ENCODE measurements at places on chromosomes 3 and 15.

DNA sequence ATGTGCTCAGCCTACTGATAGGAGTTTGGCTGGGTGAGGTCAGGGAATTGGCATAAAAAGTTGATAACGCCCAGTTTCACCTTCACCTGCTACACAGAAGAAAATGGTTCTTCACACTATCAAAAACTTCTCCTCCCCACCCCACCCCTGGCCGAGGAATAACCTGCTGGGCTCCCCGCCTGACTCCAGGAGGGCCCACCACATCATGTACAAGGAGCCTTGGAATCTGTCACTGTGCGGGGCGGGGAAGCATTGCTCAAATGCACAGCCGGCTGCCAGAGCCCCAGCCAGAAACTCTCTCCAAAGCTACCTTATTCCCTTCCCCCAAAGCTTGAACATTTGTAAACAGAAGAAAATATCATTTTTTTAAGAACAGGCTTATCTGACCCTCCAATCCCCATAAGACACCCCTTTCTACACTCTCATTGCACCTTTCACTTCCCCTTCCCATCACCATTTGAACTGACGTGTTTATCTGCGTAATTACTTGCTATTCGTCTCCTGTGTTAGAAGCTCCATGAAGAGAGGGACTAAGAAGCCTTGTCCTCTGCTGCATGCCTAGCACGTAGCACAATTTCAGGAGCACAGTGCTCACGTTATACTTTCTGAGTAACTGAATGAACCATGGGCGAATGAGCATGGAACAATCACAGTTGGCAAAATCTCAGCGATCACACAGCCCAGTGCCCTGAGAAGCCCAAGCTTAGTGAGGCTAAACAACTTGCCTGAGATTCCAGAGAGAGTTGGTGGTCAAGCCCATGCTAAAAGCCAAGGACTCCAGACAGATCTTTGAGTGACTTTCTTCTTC lies 82.9 kb downstream of the HES1 start:
- no peak for DNase-seq

DNA sequence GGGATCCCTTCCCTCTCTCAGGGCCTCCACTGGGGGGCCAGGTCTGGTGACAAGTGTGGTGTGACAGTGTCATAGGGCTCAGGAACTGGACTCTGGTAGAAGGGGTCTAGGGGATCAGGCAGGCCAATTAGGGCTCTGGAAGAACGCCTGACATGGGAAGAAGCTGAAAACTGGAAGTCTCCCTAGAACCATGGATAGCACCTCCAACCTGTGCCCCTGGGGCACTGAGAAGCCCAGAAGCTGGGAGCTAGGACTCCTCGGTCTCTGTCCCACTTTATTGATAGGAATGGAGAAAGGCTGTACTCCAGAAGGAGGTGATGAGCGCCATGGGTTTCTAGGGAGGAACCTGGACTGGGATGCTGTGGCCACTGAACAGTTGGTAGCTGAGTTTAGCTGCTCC lies 30.7 kb downstream of the INSYN1 start:
- no peak for DNase-seq

DNA sequence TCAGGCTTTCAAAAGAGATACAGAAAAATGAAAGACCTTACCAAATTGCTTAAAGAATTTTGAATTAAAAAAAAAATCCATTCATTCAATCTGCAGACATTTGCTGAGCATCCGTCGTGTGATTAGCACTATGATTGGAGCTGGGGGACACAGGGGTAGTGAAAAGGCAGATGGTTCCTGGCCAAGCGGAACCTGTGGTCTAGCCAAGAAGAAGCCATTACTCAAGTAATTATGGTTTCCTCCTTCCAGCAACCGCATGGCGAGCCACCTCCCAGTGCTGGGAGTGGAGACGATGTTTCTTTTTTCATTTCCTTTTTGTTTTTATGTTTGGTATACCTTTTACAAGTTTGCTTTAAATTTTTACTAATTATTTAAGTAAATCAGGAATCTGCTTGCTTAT lies 140.2 kb downstream of the CACNA2D3 start:
- no peak for DNase-seq

DNA sequence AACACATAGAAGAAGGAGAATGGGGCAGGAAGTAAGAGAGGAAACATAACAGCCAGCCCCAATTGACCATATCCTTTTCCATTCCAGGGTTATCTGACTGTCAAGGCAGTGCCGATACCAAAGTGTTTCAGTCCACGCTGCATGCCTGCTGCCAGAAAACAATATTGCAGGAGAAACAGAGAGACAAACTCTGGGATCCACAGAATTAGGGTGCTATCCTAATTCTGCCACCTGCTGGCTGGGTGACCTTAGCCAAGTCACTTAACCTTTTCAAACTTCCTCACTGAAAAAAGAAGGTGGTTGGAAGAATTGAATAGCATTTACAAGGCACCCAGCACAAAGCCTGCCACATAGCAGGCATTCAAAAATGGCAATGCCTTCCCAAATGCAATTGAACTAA lies 32.0 kb downstream of the GLB1 start:
- DNase-seq, result no peak

GRCh38 chr3:131914090-131914691 lies 120.6 kb downstream of the CPNE4 start:
- DNase-seq, result no peak

GRCh38 chr15:56249092-56249491 lies 5.4 kb upstream of the RFX7 start:
- no peak for DNase-seq

Measured in NCI-H1436 treated with DMSO at 0.1 percent for 48 hours (cell line).